ENCODE measurements at places on chromosomes 11 and 22.
A peak's percentile ranks its signal among the peaks of the same experiment; 100 is the strongest.

GRCh38 chr11:44771841-44772240 lies 45.1 kb downstream of the TSPAN18 start:
- DNase-seq: no peak

DNA sequence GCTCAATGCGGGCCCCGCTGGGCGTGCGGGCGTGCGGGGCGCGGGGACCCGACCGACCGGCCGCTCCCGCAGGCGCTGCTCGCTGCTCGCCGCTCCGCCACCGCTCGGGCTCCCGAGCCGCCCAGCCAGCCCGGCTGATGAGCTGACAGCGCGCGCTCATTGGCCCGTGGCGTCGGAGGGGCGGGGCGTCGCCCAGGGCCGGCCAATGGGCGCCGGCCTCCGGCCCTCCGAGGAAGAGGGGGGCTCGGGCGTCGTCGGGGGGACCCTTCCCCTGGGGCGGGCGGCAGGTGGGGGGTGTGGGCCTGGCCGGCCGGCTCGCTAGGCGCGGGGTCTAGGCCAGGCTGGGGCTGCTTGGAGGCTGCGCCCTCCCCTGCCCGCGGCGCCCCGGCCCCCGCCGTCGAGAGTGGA lies at the start of gene SCUBE1:
SCUBE1 (minus strand) TSS at position 111 of the 408 bp plus-strand sequence. CDS start 111 bp downstream, outside the sequence.
- DNase-seq: peak; percentile 62

- DNase-seq: no peak
Measured at GRCh38 chr11:33737362-33737821, 1.2 kb upstream of the CD59 start.

- DNase-seq: no peak
Measured at GRCh38 chr11:48341466-48341865, 16.7 kb downstream of the OR4C3 start.

- DNase-seq: peak; percentile 86
Measured at GRCh38 chr11:72812967-72813739, 1.1 kb upstream of the ATG16L2 start.

GRCh38 chr11:64758330-64759079 lies 1.3 kb downstream of the PYGM start:
- DNase-seq: no peak

DNA sequence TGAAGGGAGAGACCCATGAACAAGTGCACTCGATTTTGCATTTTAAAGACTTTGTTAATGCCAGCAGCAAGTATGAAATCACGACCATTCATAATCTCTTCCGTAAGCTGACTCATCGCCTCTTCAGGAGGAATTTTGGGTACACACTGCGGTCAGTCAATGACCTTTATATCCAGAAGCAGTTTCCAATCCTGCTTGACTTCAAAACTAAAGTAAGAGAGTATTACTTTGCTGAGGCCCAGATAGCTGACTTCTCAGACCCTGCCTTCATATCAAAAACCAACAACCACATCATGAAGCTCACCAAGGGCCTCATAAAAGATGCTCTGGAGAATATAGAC lies 5.9 kb downstream of the SERPIND1 start:
- no peak for DNase-seq

GRCh38 chr22:26362471-26362870 lies 66.6 kb upstream of the ASPHD2 start:
- DNase-seq: no peak

DNA sequence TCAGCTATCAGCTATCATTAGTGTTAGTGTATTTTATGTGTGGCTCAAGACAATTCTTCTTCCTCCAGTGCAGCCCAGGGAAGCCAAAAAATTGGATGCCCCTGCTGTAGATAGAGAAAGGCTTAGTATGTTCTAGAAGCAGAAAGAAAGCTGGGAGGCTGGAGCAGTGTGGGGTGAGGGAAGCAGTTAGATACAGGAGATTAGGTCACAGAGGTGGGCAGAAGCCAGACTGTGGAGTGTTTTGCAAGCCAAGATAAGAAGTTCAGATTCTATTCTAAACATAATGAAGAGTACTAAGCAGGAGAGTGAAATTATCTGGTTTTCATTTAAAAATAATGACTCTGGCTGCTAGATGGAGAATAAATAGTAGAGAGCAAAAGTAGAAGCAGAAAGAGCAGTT lies 381.7 kb downstream of the DCDC1 start:
- DNase-seq: no peak

DNA sequence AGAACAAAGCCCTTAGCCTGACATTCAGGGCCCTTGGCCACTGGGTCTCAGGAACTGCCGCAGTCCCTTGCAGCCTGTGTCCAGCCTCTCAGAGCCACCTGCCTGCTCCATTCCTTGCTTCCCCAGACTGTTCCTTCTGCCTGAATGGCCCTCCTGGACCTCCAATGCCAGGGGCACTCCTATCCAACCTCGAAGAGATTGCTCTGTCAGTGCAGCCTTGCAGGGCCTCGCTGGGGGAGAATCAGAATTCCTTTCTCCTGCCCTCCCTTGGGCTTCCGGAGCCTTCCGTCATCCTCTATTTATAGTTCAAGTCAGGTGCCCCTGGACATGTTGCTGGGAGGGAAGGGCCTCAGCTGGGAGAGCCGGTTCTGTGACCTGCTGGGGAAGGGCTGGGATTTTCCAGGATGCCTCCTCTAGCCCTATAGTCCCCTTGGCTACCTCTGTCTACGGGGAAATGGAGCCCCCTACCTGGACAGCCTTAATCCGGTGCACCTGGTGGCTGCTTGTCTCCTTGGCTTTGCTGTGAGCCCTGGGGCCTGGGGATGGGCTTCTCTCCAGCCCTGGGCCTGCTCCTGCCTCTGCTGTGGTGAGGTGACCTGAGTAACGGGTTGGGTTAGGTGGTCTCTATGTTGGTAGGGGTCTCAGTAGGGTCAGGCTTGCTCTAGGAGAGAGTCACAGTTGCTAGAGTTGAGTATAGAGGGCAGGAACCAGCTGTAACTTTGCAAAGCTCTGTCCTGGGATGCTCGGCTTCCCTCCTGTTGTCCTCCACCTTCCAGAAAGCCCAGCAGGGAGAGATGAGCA lies 45.9 kb upstream of the SYT7 start:
- DNase-seq: no peak

DNA sequence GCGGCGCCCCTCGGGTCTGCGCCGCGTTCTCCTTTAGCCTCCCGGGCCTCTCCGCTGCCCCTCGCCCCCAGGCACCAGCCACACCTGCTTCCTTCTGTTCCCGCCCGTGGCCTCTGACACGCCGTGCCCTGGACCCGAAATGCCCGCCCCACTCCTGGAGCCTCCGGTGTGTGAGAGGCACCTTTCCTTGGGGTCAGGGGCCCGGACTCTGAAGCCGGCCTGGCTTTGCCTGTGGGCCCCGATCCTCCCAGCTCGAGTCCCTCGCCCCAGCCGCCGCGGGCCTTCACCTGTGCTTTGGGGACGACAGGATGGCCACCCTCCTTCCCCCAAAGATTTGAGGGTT lies 661 bp upstream of the CDPF1 start:
- DNase-seq: peak; percentile 46

- no peak for DNase-seq
Measured at GRCh38 chr11:78428773-78429172, 11.2 kb upstream of the GAB2 start.

DNA sequence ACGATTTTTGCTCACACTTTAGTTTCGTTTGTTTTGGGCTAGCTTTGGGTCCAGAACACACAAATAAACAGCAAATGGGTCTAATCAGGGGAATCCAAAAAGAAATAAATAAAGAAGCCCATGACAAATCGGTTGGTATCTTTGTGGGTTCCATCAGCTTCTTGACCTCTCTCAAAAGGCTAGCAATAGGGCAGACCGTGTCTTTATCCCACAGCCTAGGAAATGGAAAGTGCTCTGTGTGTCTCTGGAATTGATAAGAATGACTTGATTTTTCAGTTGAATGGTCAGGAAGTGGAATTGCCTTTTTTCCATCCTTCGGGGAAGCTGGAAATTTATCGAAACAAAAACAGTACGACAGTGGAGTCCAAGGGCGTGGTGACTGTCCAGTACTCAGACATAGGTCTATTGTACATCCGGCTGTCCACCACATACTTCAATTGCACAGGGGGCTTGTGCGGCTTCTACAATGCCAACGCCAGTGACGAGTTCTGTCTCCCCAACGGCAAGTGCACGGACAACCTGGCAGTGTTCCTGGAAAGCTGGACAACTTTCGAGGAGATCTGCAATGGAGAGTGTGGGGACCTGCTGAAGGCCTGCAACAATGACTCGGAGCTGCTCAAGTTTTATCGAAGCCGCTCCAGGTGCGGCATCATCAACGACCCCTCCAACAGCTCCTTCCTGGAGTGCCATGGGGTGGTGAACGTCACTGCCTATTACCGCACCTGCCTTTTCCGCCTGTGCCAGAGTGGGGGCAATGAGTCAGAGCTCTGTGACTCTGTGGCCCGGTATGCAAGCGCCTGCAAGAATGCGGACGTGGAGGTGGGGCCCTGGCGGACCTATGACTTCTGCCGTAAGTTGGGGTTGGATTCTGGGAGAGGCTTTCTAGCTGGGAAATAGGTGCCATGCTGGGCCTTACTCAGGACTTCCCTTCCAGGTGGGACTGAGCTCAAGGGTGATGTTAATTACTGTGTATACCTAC lies 28.6 kb downstream of the TECTA start:
- no peak for DNase-seq

- no peak for DNase-seq
Measured at GRCh38 chr11:124329787-124330478, 9.9 kb upstream of the OR8D2 start.

DNA sequence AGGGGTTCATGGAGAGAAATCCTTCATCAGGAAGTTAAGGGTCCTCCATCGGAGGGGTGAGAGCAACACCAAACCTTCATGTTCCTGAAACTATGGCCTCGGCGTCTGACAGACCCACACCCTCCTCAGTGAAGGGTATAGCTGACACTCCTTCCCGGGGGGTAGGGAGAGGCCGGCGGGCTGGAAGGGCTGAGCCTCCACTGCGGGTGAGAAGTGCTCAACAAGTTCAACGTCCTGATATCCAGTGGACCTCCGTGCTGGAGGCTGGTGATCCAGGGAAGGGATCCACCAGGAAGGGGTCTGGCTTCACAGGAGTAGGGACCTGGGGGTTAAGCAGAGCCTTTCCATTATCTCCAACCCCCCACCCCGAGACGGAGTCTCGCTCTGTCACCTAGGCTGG lies 12.3 kb downstream of the CARS1 start:
- DNase-seq: no peak

- no peak for DNase-seq
Measured at GRCh38 chr11:30445056-30445455, 122.2 kb downstream of the ARL14EP start.

- no peak for DNase-seq
Measured at GRCh38 chr11:25741886-25742285, 590.0 kb upstream of the ANO3 start.

DNA sequence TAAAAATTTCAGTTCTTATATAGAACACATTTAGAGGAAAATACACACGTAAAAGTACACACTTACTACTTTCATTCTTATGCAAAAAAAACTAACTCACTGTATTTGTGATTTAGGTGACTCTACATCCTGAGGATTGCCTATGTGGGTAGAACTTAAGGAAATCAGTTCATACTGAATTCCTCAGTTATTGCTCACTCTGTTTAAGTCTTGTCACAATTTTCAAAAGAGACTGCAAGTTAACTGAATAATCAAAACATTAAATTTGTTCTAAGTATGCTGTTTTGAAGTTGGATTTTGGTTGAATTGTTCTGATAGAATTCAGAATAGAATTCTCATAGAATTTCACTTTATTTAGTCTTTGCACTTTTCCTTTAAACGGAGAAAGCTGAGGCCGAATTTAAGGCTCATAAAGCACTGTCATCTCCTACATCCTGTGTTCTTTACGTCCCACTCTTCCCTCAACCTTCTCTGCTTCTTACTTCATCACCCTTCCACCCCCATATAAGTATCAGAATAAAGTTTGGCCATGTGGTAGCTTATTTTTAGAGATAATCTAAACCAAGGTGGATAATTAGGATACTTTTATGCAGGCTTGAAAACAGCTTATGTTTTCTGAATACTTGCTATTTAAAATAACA lies 59.8 kb downstream of the APOL5 start:
- DNase-seq: no peak

DNA sequence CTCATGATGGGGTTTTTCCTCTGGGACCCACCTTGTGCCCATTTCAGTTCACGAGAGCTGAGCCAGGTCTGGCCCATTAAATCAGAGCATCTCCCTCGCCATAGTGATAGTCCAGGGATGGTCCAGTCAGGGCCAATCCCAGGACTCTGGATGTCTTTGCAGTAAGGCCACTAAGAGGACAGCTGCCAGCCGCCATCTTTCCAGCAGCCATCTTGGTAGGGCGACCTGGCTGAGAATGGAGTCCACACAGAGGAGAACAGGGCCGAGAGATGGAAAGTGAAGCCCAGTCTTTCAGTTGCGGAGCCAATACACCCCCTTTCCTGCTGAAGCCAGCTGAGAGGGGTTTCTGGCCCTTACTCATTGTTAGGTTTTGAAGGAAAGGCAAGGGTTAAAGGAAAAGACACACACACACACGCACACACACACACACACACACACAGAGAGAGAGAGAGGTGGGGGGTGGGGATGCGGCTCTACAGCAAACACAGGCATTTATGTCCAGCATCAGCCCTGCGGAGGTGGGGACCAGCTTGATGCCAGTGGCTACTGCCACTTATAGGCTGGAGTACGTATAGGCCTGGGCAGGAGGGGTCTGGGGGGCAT lies 12.4 kb upstream of the KIAA0930 start:
- DNase-seq: no peak

GRCh38 chr11:106614262-106614661 lies 404.0 kb downstream of the GUCY1A2 start:
- DNase-seq: no peak

GRCh38 chr11:125078516-125079140 lies 15.5 kb downstream of the SLC37A2 start:
- DNase-seq: no peak
